ENCODE measurements at places on chromosomes 7 and 10.

DNA sequence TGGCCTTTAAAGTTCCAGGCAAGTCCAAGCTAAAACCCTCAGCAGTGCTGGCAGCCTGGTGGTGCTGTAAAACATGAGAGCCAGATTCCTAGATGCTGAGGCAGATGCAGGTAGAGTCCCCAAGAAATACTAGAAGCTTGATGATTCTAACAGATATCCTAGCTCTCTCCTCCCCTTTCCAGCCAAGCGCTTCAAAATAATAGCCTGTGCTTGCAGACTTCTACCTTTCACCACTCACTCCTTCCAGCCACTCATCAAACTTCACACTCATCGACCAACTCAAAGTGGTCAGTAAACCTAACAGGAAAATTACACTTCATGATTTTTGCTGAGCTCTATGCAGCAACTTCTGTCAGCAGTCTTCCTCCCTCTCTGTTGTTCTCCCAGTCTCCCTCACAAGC, 50.2 kb downstream of the LMBR1 start:
- no peak for DNase-seq

- DNase-seq = no peak
Observed at GRCh38 chr7:124351950-124352349, 319.1 kb upstream of the TMEM229A start.

- DNase-seq = no peak
Observed at GRCh38 chr7:17988858-17989257, 38.8 kb downstream of the PRPS1L1 start.

- no peak for DNase-seq
Observed at GRCh38 chr7:22358820-22359697, 2.1 kb upstream of the RAPGEF5 start.

- no peak for DNase-seq
Observed at GRCh38 chr10:98316170-98316569, 48.2 kb upstream of the LOXL4 start.

DNA sequence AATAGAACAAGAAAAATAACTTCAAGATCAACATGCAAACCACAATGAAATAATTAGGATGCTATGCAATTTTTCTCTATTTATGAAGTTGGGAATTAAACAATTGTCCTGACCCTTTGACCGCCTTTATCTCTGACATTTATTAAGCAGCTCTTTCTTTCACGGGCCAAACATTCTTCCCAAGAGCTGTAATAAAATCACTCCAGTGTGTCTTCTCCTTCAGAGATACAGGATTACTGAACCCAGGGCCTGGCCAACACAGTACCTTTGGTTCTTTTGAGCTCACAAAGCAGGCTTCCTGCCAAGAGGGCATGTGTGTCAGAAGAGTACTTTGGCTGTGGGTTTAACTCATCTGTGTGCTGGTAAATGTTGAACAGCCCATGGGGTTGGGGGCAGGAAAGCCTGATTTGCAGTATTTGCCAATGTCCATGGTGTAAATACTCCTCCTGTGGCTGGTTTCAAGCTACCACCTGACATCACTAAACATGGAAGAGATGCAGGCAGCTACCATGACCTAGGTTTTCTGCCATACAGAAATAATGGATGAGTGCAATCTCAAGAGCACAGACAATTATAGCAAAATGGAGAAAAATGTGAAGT, 121.7 kb downstream of the FANK1 start:
- DNase-seq = no peak

- DNase-seq = no peak
Observed at GRCh38 chr10:21801609-21802008, 201.9 kb downstream of the DNAJC1 start.

DNA sequence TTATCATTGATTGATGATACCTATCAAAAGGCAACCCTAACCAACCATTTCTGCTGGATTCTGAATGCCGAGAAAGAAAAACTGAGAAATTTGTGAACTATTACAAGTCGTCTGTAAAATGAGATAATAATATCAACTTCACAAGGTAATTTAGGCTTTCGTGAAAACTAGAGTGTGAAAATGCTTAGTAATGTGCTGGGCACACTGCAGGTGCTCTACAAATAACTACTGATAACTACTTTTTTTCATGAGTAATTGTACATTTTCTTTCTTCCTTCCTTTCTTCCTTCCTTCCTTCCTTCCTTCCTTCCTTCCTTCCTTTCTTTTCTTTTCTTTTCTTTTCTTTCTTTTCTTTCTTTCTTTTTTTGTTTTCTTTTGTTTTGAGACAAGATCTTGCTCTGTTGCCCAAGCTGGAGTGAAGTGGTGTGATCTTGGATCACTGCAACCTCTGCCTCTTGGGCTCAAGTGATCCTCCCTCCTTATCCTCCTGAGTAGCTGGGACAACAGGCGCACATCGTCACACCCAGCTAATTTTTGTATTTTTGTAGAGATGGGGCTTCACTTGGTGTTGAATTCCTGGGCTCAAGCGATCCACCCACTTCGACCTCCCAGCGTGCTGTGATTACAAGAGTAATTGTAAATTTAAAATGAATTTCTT, 42.9 kb downstream of the BMPR1A start:
- no peak for DNase-seq

GRCh38 chr10:16698461-16698860, 118.8 kb downstream of the RSU1 start:
- no peak for DNase-seq

- DNase-seq = no peak
Observed at GRCh38 chr10:2623675-2624274, 443.6 kb upstream of the PFKP start.

DNA sequence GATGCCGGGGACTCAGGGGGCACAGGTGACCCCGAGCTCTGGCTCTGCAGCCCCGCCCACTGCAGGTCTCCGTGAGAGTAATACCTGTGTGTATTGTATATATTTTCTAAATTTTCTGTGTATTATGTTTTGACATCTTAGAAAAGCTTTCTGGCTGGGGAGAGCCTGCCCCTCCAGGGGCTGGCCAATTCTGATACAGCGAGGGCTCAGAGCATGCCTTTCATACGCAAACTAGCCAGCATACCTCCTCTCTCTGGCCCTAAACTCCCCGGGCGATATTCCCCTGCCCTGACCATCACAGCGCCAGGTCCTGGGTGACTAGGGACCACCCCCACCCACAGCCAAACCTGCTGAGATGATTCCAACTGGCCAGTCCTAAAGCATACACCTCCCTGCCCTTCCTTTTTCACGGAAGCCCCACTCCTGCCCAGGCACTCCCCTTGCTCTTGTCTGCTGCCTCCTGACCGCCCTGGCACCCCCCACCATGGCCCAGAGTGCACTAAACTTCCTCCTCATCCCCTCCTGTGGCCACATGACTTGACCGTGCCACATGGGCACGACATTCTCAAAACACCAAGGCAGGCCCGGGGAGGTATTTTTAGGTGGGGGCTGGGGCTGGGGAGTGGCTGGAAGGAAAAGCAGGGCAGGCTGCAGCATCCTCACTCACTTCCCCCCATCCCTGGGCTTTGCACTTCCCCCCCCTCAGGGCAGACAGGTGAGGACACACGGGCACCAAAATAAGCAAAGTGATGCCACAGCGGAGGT, 61.5 kb downstream of the INSIG1 start:
- no peak for DNase-seq

- DNase-seq = peak; percentile 41
Observed at GRCh38 chr7:149422914-149423301, 38.0 kb downstream of the ZNF777 start.

- DNase-seq = no peak
Observed at GRCh38 chr10:49050366-49050765, 65.0 kb downstream of the VSTM4 start.

DNA sequence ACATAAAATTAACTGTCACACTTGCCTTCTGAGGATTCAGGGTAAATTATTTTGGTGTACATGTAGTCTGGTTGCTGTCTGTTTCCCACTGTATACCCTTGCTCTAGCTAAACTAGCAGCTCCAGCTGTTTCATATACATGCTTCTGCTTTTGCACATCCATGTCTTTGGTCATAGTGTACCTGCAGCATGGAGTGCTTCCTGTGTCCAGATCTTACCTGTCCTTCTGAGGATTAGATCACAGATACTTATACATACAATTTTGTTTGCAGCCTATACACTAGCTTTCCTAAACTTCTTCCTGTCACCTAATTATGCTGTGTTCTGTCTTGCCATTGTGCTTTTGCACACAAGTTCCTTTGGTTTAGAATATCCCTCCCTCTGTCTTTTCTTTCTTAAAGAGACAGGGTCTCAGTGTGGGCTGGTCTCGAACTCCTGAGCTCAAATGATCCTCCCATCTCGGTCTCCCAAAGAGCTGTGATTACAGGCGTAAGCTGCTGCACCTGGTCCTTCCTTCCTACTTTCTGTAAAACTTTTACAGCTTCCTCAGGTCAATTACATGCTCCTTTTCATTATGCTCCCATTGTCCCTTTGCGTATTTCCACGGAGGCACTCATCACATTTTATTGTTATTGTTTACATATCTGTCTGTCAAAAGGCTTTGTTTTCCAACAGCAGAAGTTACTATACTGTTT, 33.8 kb downstream of the TPST1 start:
- DNase-seq = no peak

DNA sequence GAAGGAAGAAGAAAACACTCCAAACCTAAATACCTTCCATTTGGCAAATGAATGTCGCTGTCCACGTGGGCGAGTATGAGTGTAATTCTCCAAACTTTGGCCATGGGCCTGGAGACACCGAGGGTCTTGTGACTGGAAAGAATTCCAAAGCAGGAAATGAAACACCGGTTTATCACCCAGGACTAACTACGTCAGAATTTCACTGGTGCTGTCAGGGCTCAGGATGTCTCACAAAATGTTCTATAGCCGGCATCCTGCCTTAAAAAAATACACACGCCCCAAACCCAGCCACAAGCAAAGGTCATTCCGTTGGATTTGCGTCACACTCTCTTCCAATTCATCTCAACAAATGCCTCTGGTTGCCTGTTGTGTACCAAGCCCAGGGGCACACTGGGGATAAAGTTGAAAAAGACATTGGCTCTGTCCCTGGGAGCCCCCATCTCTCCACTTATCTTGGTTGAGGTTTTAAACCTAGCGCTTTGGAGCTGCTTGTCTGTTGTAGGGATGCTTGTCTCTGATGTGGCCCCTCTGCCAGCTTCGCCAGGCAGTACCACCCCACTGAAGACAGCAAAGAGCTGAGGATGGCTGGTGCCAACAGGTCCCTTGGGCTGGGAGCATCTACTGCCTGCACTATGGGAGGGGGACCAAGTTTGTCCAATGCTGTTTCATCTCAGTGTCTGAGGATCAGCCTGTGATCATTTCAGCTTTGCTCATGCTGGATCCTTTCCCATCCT, 31.2 kb downstream of the GSTO2 start:
- no peak for DNase-seq

DNA sequence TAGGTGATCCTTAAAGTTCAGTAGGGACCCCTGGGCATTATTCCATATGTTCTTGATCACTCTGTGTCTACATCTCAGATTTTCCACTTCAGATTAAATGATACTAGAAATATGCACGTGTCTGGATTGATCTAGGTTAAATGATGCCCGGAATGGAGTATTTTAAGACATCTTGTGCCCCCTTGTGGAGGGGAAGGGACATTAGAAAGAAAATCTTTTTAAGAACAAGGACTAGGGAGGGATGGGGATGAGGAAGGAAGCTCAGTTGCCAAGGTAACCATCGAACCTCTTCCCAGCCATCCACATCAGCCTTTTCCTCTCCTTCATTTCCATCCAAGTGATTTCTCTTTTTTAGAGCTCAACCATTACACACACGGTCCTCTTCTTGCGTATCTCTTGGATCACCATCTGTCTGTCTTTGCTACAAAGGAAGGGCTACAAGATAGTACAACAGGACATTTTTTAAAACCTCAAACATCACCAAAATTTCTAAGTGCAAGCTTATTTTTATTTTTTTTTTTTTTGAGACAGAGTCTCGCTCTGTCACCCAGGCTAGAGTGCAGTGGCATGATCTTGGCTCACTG, 40.5 kb downstream of the PRSS2 start:
- no peak for DNase-seq

DNA sequence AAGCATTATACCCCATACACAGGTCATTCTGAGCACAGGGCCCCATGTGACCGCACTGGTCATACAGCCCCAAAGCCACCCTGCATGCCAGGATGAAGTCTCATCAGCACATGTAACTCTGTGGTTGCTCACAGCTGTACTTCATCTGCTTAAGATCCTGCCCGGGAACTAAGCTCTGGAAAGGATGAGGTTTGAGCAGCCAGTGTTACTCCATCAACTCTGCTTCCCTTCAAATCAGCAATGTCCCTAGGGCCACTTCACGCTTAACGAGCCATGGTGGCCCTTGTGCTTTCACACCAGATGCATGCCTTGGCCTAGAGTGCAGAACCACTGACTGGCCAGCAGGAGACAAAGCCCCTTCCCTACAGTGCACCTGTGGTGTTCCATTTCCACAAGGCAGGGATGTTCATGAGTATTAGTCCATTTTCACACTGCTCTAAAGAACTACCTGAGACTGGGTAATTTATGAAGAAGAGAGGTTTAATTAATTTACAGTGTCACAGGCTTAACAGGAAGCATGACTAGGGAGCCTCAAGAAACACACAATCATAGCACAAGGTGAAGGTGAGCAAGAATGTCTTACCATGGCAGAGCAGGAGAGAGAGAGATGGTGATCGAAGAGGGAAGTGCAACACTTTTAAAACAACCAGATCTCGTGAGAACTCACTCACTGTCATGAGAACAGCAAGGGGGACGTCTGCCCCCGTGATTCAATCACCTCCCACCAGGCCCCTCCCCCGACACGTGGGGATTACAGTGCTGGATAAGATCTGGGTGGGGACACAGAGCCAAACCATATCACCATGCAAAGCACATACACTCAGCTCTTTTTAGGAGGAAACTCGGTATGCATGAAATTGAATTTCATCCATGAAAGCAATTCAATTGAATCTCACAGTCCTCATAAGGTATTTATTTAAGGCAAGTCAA, 149.0 kb upstream of the CDCA7L start:
- DNase-seq = no peak

All from stimulated activated CD4-positive, alpha-beta T cell treated with anti-CD3 and anti-CD28 coated beads, Interleukin-4, amount 100 ng/mL, for 4 hours (primary cell).